ENCODE measurements at places on chromosomes 1 and 21.

- no peak for DNase-seq
Observed at GRCh38 chr1:172489847-172490246, 43.1 kb upstream of the SUCO start.

DNA sequence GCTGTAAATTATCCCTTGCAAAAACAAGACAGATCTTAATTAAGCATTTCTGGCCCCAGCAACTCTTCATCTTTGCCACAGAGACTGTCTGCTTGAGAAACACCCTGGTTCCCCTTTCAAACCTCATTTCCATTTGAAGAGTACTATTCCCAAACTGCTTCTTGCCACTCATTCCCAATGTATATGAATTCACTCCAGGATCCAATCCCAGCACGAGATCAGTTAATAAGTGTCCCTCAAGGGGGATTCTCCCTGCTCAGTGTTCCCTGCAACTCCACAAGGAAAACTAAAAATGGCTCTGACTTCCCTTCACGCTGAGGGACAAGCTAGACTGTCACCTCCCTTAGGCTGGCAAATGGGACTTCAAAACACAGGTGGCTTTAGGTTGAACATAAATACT, 173.2 kb downstream of the SIPA1L2 start:
- DNase-seq, result no peak

DNA sequence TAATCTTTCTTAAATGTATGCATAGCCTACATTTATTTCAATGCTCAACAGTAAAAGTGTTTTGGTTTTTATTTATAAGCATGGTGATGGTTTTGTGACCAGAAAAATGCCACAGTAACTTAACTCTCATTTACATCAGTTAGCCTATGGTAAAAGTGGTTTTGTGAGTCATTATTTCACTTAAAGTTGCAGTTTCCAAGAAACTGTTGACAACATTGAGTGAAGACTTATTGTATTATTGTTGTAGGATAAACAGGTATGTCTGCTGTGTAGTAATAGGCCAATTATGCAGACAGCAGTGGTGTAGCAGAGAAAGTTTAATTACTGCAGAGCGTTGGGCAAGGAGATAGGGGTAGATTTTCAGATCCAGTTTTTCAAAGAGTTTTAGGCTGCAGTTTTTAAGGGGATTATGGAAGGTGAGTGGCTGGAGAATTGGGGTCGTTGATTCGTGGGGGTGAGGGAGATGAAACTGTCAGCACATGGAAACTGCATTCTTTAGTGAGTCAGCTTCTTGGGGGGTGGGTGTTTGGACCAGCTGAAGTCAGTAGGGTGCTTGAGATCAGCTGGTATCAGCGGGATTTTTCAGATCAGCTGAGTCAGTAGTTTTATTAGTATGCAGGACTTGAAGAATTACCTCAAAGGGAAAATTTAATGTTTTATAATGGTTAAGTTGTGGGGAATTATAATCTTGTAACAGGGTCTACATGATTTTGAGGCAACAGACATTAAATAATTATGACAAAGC, 168.7 kb upstream of the FMN2 start:
- DNase-seq, result no peak

DNA sequence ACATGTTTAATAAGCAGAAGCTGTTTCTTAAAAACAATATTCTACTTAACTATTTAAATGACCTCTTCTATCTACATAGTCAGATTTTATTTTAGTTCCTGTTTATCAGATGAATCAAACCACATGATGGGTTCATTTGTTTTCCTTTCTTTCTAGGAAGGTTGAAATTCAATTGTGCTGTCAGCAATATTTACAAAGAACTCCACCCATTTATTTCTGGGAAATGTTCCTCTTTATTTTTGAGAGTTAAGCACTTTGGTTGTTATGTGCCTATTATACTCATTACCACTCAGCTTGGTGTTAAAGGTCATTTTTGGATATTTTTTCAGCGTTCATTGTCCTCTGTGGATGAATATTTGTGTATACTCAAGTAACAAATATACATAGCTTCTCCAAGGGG, 84.9 kb downstream of the C4BPA start:
- DNase-seq, result no peak

- DNase-seq, result no peak
Observed at GRCh38 chr1:229079016-229079595, 191.8 kb upstream of the RAB4A start.
